Adrenal gland (tissue), 19 donors: ENCODE measurements at places on chromosomes 7 and 10. TPM values are rescaled to one million over a fixed set of nuclear protein-coding genes. Genes with fewer than 3 reads are reported as not detected.

KMT2E gene
- polyA plus RNA-seq = 26.9 TPM

PLAC9 gene
- polyA plus RNA-seq = 67.6 TPM

OR6B1 gene
- not detected for polyA plus RNA-seq

ELN gene
- 33.4 TPM for polyA plus RNA-seq

ZNF853 gene
- polyA plus RNA-seq = 2.0 TPM

LIPJ gene
- not detected for polyA plus RNA-seq

PRKAR2B gene
- 212 TPM for polyA plus RNA-seq

LRRC18 gene
- polyA plus RNA-seq = not detected

KCNH2 gene
- 6.8 TPM for polyA plus RNA-seq

FFAR4 gene
- 0.24 TPM for polyA plus RNA-seq

ASB4 gene
- polyA plus RNA-seq = 53.4 TPM

SPRN gene
- 0.60 TPM for polyA plus RNA-seq

MGAM2 gene
- not detected for polyA plus RNA-seq

INHBA gene
- polyA plus RNA-seq = 0.71 TPM

ANKRD61 gene
- polyA plus RNA-seq = 0.35 TPM

ABCC2 gene
- polyA plus RNA-seq = 0.66 TPM

PRKG1 gene
- 14.4 TPM for polyA plus RNA-seq

SH3PXD2A gene
- 10.4 TPM for polyA plus RNA-seq

STK31 gene
- not detected for polyA plus RNA-seq

CHST15 gene
- polyA plus RNA-seq = 15.7 TPM

SPDYE2 gene
- not detected for polyA plus RNA-seq

ACTR3C gene
- polyA plus RNA-seq = 6.6 TPM
